Substantia nigra (tissue), 51 donors: ENCODE measurements at places on chromosomes 1 and 21.
A peak's percentile ranks its signal among the peaks of the same experiment; 100 is the strongest.

- no peak for DNase-seq
Observed at GRCh38 chr1:231724876-231725647, 98.5 kb downstream of the DISC1 start.

DNA sequence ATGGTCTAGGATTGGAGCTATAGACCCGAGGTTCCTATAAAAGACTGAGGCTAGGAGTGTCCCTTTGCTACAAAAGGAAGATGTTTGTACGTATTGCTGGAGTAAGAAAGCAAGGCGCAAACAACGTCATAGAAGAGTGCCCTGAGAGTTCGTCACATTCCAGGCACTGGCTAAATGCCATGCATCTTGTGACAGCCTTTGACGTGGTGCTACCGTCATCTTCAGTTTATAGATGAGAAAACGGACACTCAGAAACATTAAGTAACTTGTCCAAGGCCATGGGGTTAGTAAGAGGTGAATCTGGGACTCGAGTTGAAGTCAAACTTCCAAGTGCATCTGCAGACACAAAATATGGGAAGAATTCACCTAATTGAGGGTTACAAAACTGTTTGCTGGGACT, 104.2 kb upstream of the SLC45A1 start:
- no peak for DNase-seq

- no peak for DNase-seq
Observed at GRCh38 chr21:18164933-18165332, 79.7 kb upstream of the CHODL start.

- no peak for DNase-seq
Observed at GRCh38 chr1:102901996-102902395, 206.3 kb downstream of the COL11A1 start.

DNA sequence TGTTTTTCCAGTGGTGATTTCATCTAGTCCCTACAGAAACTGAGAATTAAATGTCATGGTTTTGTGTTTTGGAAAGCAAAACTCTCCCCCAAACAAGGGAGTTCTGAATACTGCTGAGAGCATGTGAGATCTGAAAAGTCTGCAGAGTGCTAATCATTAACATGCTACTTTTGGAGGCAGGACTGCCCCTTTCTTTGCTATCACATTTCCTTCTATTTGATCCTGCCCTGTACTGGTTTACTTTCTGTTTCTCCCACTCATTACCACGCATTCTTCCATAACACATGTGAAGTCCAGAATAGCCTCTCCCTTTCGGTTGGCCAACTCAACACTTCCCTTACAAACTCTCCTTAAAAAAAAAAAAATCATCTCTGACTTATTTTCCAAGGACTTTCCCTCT, 63.6 kb downstream of the GADD45A start:
- no peak for DNase-seq

GRCh38 chr21:16330082-16330907, 600.5 kb downstream of the USP25 start:
- DNase-seq, result no peak

GRCh38 chr1:180765151-180765550, 133.3 kb downstream of the XPR1 start:
- no peak for DNase-seq

- no peak for DNase-seq
Observed at GRCh38 chr1:78289603-78290002, 201.2 kb upstream of the PTGFR start.

DNA sequence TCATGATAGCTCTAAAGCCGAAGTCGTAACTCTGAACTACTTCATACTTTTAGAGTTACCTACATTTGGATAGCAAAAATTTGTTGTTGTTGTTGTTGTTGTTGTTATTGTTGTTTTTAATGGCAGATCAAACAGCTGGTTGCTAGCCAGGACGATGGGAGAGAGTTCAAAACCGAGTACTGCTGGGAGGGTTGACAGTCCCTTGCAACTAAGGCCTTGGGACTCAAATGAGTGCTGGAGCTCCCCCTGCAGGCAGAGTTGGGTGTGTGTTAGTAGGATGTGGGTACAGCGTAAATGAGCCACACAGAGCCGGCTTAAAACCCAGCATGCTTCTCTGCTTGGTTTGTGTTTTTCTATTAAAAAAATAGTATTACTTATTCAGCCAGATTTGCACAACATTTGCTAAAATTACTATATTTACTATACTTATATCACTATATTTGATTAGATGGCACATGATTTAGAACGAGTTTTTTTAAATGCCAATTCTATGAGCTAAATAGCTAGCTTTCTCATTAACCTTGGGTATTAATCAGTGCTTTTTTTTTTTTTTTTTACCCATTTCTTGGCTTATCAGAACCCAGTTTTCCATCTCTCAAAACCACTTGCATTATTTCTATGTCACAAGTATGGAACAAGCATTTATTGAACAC, 129.2 kb upstream of the SYT6 start:
- peak; percentile 75 for DNase-seq
